NCI-H2081 (cell line): ENCODE measurements at places on chromosomes 11 and 22.

GRCh38 chr11:85884581-85885021 lies 29.4 kb downstream of the CCDC83 start:
- no peak for DNase-seq

DNA sequence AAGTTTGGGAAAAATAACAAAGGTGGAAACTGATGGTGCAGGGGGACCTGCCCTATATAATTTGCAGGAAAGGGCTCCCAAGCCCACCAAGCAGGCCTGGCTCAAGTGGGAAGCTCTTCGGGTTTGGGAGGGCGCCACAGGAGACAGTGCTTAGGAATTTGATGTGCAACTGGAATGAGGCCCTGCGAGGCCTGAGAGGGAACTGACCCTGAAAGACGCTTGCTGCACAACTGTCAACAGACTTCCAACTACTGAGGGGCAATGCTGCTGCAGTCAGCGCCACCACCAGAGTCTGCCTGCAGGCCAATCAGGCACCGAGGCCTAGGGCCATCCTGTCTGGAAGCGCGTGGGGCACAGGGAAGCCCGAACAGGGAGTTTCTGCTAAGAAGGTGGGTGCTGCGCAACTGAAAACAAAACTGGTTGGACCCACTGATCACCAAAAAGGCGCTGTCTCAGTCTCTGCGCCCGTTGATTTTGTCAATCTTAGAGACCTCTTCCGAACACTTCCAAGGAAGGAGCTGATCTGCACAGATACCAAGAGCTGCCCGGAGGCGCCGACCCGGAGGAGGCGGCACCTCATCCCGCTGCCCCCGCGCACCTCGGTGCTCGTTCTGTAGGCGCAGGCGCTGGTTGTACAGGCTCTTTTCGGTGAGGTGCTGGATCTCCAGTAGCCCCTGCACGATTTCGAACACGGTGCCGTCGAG lies 667 bp downstream of the DGCR6L start:
- DNase-seq: no peak

- DNase-seq: no peak
Observed at GRCh38 chr11:126165311-126165720, 46.1 kb downstream of the RPUSD4 start.

- no peak for DNase-seq
Observed at GRCh38 chr11:11044137-11044855, 186.4 kb upstream of the ZBED5 start.

DNA sequence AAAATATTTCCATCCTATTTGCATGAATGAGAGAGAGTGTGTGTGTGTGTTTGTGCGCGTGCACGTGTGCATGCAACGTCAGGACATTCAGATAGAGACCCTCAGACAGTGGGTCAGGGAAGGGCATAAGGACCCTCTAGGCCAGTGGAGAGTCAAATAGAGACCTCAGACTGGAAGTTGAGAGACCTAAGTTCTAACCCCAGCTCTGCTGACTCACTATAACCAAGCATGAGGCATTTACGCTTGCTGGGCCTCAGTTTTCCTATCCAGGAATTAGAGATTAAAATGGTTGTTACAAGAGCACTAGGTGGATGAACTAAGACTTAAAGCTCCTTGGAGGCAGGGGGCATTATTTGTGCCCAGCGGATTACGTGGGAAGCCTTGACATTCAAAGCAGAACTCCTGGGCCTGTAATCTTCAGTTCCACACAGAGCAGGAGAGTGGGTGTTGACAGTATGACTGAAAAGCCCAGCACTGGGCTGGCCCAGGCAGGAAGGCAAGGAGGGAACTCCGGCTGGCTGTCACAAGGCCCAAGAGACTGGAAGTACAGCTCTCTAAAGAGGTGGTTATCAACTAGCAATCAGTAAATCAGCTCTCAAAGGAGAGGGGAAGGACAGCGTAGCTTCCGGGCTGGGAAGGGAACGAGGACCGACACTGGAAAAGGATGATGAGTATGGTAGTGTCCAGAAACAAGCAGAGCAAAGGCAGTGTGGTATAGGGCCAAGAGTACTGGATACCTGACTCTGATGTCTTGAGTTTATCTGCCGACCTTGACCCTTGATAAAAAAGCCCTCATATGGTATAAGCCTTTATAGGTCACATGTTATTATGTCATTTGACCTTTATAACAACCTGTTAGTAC lies 9.2 kb downstream of the RHOG start:
- no peak for DNase-seq

- DNase-seq: no peak
Observed at GRCh38 chr11:23497040-23497439, 636.8 kb upstream of the CCDC179 start.

DNA sequence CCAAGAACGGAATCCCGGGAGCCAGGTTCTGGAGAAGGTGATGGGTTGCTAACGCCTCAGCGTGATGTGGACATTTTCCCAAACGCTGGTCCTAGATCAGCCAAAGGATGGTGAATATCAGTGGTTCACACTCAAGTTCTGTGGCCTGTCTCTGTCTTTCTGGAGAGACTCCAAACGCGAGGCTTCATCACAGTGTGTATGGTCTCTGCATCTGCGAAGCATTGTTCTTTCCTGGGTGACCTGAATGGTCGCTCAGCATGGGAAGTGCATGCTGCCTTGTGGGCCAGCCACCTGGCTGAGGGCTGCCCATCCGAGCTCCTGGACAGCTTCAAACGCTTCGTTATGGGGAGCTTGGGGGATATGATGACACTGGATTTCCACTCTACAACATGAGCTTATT lies 810.0 kb downstream of the TBC1D22A start:
- no peak for DNase-seq

DNA sequence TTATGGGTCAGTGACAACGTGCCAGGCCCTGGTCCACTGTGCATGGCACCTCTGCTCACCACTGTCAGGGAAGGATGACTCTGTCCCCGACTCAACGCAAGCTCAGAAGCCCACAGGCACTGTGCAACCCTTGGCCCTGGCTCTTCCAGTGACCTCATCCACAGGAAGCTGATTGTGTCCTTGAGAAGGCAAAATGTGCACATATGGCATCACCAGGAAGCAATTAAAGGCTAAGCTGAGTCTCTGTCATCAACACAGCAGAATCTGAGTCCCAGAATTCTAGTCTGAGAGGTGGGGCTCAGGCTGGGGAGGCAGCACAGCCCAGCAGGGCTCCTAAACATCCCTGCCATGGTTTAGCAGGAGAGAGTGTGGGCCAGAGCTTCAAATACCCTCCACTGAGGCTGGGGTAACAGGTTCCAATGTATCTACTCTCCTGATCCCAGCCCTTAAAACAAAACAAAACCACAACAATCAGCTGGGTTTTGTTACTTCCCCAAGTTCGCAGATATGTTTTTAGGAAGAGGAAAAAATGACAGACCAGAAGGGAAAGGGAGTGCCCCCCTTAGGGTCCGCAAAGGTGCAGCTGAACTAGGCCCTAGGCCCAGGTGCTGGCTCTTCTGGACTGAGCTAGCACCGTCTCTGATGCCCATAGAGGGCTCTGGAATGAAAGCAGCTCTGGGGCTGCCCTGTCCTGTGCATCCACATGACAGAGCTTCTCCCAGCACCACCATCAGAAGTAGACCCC lies 33.5 kb upstream of the GNAZ start:
- peak; percentile 1 for DNase-seq

DNA sequence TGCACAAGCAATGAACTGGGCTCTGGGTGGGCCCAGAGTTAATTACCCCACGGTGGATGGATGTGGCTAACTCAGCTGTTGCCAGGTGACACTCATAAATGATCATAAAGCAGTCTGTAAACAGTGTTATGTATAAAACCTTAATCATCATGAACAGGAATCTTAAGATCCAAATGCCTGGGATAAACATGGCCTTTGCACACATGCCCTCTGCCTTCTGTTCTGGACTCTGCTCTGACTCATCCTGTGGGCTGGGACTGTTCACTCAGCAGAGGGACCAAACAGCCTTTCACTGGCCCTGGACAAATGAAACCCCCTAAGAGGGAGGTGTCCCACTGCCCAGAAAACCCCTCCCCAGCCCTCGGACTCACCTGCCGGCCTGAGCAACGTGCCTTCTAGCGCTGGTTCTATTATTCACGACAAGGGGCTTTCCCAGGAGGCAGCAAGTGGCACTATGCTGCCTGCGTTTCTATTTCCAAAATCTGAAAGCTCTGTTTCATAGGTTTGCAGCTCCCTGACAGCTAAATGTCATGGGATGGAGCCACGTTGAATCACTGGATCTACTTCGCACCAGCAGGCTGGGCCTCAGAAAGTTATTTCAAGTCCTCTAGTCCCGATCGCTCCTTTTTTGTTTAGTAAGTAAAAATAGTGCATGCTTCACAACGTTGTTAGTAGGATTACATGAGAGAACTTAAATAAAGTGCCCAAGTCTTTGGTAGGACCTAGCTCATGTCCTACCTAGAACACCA lies 53.0 kb downstream of the LARGE1 start:
- no peak for DNase-seq

DNA sequence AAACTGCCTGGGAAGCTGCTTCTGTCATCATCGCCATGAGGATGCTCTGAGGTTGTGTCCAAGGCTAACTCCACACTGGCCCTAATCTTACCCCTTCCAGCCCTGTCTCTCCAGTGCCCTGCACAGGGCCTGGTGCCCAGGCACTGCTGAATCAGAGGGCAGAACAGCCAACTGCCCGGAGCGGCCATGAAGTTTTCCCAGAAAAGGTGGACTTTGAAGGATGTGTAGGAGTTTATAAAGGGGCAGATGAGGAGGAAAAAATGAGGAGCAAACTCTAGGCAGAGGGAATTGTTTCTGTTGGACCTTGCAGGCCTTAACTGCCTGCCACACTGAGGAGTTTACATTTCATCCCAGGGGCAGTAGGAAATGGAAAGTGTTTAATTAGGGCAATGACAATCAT lies 39.4 kb upstream of the TCF20 start:
- no peak for DNase-seq

GRCh38 chr11:16587670-16588069 lies 150.8 kb upstream of the C11orf58 start:
- no peak for DNase-seq

- DNase-seq: no peak
Observed at GRCh38 chr11:62137881-62138629, 14.2 kb downstream of the INCENP start.

DNA sequence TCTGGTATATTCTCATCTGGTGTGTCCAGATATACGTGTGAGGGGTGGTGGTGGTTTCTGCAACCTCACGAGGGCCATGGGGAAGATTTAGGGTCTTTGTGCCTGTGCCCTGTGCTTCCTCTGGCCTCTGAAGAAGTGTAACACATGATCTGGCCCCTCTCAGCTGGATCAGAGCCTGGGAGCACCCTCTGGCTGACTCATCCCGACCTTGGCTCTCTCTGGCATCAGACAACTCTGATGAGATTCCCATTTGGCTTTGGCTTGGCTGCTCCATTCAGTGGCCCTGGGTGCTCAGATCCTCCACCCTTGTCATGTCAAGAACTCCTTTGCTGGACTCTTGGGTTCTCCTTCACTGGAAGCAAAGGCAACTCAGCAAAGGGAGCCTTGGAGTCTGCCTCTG lies 45.2 kb downstream of the RASSF10 start:
- no peak for DNase-seq

- no peak for DNase-seq
Observed at GRCh38 chr11:71937826-71938225, 9.0 kb downstream of the RNF121 start.

- no peak for DNase-seq
Observed at GRCh38 chr22:28544431-28544868, 135.2 kb downstream of the TTC28 start.

DNA sequence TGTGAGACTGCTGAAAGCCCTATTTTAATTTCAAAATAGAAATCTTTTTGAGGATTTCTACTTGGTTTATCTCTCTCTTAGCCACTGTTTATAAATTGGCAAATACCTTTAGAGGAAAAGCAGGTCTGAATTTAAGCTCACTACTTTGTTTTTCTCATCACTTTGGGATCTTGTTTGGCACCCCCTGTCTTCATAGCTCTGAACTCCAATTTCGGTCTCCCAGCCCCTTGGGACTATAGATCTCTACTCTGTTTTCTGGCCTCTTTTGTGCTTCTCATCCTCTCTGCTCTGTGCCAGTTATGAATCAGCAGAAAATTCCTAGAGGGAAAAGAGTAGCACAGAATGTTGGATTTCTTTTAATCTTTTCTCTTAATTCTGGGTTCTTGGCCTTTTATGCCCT lies 118.3 kb downstream of the CYP2R1 start:
- DNase-seq: no peak

DNA sequence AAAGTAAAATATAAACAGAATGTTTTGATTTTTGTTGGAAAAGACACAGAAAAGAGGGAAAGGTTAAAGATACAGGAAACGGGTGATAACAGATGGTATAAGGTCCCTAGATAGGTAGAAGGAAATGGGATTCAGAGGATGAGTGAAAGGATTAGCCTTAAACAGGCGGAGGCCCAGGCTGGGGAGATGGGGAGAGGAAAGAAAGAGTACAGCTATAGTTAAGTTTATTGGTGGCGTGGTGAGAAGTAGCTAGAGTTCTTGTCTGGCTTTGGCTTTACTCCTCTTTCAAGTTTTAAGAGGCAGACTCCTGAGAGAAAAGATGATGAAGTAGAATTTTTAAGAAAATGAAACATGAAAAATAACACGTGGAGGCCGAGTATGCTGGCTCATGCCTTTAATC lies 13.7 kb downstream of the ZBTB44 start:
- DNase-seq: no peak

GRCh38 chr11:103875855-103876510 lies 160.5 kb upstream of the DDI1 start:
- DNase-seq: no peak

DNA sequence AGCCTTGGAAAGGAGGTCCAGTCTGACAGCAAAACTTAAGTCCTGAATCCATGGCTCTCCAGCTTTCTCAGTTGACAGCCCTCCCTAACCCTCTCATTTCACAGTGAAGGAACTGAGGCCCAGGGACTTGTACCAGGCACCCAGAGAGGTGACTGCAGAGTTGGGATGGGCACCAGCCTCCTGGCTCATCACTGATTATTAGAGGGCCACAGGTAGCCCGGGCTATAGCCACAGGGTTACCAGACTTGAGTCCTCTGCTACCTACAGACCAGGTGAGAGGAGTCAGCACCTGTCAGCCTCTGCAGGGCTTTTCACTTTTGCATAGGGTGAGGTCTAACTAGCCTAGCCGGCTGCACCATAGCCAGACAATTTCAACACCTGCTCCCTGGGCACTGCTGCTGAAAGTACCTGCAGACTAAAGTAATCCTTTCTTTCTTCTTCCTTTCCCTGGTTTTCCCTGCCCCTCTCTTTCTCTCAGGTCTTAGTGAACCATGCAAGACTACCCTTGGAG lies 37.6 kb downstream of the SYT13 start:
- DNase-seq: no peak

DNA sequence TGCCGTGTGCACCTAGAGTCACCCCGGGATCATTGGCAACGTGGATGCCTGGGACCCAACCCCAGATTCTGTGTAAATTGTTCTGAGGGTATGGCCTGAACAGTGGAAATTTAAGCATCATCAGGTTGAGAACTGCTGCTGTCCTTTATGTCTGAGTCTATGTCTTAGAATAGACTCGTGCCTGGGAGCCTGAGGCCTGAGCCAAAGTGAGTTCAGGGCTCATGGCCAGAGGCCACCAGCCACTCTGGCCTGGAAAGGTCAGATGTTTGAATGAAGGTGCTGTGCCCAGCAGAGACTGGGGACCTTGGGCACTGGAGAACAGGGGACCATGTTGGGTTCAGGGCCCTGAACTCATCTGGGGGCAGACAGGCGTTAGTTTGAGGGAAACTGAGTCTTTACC lies 91.1 kb downstream of the MYO18B start:
- no peak for DNase-seq

- no peak for DNase-seq
Observed at GRCh38 chr22:28914201-28914600, 30.8 kb downstream of the ZNRF3 start.
